ENCODE measurements at places on chromosomes 2 and 18.

GRCh38 chr2:131584940-131585339, 57.3 kb downstream of the CCDC74A start:
- DNase-seq: no peak

- no peak for DNase-seq
Observed at GRCh38 chr2:166338831-166339339, 36.9 kb downstream of the SCN9A start.

GRCh38 chr2:171687287-171688128, at the start of gene DYNC1I2:
DYNC1I2 (plus strand) TSS chr2:171687469; CDS start chr2:171690156, 2,687 bp downstream.
- peak; percentile 62 for DNase-seq

- no peak for DNase-seq
Observed at GRCh38 chr18:63321291-63321690, 1.7 kb upstream of the BCL2 start.

- DNase-seq: no peak
Observed at GRCh38 chr18:26717123-26717719, 148.3 kb downstream of the AQP4 start.

GRCh38 chr2:101558740-101559525, 84.0 kb upstream of the RFX8 start:
- no peak for DNase-seq

GRCh38 chr18:71242981-71243380, 954.1 kb downstream of the SOCS6 start:
- DNase-seq: no peak

GRCh38 chr2:182110347-182110746, 124.7 kb downstream of the PPP1R1C start:
- DNase-seq: no peak

- DNase-seq: no peak
Observed at GRCh38 chr2:240983996-240984498, 14.4 kb upstream of the SNED1 start.

GRCh38 chr2:230890646-230891045, 25.9 kb downstream of the ITM2C start:
- no peak for DNase-seq

DNA sequence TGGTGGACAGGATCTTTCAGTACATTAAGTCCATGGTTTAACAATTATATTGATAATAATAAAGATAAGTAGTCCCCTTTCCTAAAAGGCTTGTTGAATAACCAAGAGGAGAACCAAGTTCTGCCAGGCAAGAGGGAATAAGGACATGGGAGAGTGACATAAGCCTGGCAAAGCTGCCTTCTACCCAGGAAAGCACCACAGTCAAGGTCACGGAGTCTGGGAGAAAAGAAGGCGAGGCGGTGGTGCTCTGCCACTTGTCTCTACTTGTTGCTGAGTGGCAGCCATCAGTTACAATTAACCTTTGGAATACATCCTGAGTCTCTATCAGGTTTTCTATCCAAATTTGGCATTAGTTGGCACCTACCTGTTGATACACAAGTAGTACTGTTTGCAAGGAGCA, 101.7 kb upstream of the GATA6 start:
- no peak for DNase-seq

GRCh38 chr2:97660775-97661389, 3.0 kb downstream of the ACTR1B start:
- no peak for DNase-seq

DNA sequence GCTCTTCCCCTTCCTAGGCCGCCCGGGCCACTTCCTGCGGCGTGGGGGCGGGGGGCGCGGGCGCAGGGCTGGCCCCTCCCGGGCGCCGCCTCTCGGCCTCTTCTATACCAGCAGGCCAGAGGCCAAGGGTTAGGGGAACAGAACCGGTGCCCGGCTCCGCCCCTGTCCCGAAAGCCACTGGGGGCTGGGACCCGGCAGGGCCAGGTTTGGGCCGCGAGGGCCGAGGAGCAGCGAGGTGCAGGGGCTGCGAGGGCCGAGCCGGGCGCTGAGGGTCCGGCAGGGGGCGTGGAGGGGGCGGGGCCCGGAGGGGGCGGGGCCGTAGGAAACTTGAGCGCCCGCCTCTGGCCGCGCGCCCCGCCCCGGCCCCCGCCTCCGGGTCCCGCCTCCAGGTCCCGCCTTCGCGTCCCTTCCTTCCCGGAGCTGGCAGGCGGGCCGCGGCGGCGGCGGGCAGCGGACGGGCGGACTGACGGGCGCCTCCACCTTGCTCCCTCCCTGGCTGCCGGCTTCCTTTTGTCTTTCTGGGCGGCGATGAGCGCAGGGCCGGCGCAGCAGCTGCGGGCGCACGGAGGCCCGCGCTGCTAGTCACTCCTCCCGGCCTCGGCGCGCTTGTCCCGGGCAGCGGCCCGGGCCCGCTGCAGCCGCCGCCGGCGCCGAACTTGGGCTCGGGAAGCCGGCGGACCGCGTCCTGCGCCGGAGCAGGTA, at the start of gene HPCAL1:
Gene HPCAL1, plus strand, starts transcription at position 426 of the 702 bp plus-strand sequence. CDS start 116,854 bp downstream, outside the sequence.
- peak; percentile 53 for DNase-seq

DNA sequence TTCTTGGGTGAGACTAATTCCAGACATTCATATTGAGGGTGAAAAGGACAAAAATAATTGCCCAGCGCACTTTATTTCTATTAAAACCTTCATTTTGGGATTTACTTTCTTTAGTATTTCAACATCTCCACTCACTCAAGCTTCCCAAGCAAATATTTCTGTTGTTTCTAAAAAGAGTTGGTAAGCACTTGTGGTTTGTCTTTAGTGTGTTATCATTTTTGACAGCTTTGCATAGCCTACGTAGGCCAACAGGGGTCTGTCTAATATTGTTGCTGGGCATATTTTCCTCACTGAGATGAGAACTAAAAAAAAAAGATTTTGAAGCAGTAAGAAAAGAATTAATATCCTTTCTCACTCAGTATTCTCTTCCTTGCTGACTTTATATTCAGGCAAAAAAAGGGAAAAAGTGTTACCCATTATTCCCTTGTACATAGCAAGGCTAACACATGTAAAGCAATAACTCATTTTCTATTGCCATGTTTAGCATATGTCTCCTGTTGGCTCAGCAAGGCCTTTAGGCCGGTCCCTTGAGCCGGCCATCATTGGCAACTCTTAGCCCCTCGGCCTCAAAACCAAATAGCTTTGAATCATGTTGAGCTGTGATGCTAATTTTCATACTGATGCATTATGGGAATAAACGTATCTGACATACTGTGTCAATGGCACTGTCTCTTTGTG, 494.2 kb downstream of the ARHGAP15 start:
- DNase-seq: no peak

- no peak for DNase-seq
Observed at GRCh38 chr2:7719876-7720275, 802.7 kb downstream of the RNF144A start.

GRCh38 chr2:240520130-240520973, 37.4 kb downstream of the ANKMY1 start:
- no peak for DNase-seq

- no peak for DNase-seq
Observed at GRCh38 chr18:13611142-13611600, 115.2 kb downstream of the FAM210A start.

DNA sequence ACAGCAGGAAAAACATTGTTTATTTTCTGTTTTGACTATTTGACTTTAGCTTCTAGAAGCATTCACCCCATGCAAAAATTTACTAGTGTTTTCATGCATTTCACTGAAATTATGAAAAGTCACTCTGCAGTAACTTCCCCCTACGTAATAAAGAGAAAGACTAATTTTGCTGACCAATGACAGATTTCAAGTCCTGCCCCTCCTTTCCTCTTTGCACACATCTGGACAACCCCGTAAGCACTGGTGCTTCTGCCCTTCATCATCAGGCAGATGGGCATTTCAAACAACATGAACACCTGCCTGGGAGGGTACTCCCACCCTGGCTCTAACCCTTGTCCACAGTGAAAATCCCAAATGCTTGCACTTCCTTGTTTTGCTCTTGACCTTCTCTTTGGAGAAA, 815.0 kb upstream of the ID2 start:
- no peak for DNase-seq

DNA sequence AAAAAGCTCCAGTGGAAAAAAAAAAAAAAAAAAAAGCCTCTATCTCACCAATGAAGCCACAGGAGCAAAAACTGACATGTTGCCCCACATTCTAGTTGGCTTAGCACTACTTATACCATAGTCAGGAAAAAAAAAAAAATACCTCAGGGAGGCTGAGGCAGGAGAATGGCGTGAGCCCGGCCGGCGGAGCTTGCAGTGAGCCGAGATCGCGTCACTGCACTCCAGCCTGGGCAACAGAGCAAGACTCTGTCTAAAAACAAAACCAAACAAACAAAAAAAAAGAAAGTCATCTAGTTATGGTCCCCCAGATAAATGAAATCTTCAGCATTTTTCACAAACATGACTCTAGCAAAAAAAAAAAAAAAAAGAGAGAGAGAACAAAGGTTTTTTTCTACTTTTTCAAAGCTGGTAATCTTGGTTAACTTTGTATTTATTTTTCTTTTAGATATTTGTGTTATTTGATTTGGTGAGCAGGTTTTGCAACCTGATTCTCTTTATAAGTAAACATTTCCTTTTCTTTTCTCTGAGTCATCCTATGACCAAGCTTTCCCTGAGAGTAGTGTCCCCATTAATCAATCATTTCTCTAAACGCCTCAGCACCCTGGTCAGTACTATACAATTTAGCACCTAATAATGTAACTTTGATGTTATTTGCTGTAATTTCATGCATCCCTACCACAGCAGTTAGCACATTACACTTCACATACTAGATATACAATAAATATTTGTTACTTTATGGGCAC, 273.7 kb upstream of the PIK3C3 start:
- no peak for DNase-seq

DNA sequence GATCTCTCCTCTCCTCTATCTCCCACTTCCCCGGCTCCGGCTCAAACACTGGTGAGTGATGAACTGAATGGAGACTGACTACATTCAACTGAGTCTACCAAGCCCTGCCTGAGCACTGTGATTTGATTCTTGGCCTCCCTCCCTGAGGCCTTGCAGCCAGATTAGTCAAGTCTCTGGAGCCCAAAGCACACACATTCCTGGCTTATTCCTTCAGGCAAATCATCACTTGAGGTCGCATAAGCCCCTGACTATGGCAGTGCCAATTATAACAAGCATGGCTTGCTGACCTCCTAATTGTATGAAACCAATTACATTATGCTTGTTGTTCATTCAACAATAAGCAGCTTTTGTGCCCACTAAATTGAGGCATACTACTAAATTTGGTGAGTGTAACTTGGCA, 34.6 kb downstream of the EFEMP1 start:
- DNase-seq: no peak

DNA sequence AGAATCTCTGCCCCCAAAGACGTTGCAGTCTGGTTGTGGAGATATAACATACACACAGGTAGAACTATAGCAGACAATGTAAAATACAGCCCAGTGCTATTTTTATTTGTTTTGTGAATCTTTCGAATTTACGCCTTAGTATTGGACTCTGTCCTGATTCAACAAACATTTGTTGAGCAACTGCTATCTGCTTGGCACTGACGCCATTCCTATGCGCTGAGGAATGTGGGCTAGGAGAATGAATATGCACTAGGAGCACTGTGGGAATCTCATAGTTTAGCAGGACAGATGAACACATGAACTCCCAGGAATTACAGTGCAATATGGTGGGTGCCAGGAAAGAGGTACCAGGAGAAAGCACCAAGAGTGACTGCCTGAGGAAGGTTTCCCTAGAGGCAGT, 181.7 kb upstream of the SIX3 start:
- DNase-seq: no peak

GRCh38 chr2:241546771-241547498, 11.6 kb upstream of the BOK start:
- no peak for DNase-seq

DNA sequence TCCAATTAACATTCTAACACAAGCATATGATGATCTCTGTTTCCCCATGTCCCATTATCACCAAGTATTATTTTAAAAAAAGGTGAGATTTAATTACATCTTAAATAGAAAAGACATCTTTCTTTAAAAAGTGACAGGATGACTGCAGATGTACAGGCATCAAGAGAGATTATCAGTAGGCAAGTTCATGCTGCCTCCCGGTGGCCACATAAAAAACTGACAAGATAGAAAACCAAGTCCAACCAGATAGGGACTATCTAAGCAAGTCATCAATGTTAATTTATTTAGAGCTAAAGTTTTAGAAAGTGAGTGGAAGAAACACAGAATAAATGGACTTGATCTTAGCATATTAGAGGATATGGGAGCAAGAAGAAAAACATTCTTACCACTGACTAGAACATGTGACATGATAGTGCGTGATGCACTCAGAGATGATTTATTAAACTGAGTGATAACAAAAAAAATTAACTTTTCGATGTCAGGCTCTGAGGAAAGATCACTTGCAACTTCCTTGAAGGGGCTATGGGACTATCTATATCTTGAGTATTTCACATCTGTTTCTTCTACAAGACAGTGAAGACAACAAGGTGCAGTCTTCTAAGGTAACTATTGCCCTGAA, 5.4 kb upstream of the TDRD15 start:
- DNase-seq: peak; percentile 46

GRCh38 chr18:35311496-35311895, 21.5 kb upstream of the ZSCAN30 start:
- no peak for DNase-seq

- no peak for DNase-seq
Observed at GRCh38 chr2:42934580-42935186, 142.3 kb upstream of the HAAO start.

DNA sequence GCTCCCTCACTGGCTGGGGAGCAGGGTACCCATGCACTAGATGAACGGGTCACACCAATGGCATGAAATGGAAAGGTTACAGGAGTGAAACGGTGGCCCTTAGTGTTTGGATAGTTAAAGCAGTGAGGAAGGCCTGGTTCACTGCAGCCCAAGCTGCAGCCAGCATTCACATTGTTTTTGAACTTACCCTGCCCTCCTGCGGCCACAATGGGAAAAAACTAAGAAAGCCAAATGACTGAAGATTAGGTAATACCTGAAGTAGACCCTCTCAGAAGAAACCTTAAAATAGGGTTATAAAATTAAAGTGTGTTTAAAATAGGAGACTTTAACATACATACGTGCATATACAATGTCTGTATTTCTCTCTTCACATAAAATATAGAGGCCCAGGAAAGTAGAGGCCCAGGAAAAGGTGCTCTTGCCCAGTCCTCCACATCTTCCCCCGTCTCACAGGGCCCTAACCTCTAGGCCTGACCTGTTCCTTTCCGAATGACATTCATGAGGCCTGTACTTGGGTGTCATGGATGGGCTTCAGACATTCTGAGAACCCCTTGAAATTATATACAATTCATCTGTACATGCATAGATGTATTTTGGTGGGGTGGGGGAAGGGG, 33.3 kb downstream of the DOK1 start:
- peak; percentile 52 for DNase-seq

- DNase-seq: no peak
Observed at GRCh38 chr2:213175673-213176247, 24.3 kb upstream of the IKZF2 start.

DNA sequence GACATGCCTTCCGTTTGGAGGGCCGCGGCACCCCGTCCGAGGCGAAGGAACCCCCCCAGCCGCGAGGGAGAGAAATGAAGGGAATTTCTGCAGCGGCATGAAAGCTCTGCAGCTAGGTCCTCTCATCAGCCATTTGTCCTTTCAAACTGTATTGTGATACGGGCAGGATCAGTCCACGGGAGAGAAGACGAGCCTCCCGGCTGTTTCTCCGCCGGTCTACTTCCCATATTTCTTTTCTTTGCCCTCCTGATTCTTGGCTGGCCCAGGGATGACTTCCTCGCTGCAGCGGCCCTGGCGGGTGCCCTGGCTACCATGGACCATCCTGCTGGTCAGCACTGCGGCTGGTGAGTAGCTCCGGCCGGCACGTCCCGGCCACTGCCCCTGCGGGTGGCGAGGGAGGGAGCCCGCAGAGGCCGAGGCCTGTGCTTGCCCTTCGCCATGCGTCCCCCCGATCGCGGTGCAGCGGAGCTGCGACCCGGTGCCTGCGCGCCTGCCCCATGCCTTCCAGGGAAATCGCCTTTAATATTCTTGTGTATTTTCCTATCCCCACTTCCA, 1.2 kb downstream of the BMPR2 start:
- DNase-seq: no peak

All from SHP77 treated with DMSO at 0.1 percent for 48 hours (cell line).